ENCODE measurements at places on chromosomes 3 and 15. TPM values are rescaled to one million over a fixed set of nuclear protein-coding genes. Genes with fewer than 3 reads are reported as not detected.

DNA sequence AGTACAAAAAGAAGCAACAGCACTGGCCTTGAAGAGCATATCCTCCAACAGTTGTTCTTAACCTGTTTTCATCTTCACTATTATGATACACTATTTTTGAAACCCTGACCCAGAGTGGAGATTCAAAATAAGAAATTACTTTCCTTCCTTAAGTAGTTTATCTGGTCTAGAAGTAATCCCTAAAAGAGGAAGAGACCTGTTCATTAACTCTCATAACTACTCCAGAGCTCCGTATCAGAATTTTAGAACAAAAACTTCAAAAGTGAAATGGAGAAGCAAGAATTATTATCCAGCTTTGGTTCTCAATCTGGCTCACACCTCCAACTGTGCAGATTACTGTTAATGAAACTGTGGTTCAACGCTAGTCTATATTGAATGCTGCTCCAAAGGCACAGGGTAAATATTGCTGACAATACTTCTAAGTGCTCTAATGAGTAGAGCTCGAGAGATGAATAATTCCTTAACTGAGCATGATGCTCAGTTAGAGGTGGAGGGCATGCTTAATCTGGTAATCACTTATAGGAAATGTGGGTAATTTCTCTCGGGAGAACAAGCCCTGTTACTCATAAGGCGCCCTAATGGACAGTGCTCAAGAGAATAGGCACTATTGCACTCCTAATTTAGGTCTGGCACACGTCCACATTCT, 5.2 kb downstream of the LCMT2 start:
- H3K27ac ChIP-seq, result no peak overlapping the region
- DNase-seq, result no peak
- H3K27me3 ChIP-seq, result no peaks in the 10 kb centered on the region
- H3K4me3 ChIP-seq, result no peak overlapping the region
- no peaks in the 10 kb centered on the region for H3K36me3 ChIP-seq

GRCh38 chr15:95760508-95760907, 570.0 kb upstream of the NR2F2 start:
- peak overlapping the region; percentile 59 for H3K27ac ChIP-seq
- peaks cover 2% of the 10 kb centered on the region for H3K4me1 ChIP-seq
- no peak overlapping the region for H3K4me3 ChIP-seq
- no peaks in the 10 kb centered on the region for H3K27me3 ChIP-seq
- DNase-seq, result peak; percentile 72

Gene AP3B2
- total RNA-seq, result 3.3 TPM

Gene TEX9
- 11.3 TPM for total RNA-seq

GRCh38 chr3:134863915-134864314, 68.9 kb downstream of the EPHB1 start:
- no peaks in the 10 kb centered on the region for H3K36me3 ChIP-seq
- no peak for DNase-seq
- H3K27ac ChIP-seq, result no peak overlapping the region
- no peaks in the 10 kb centered on the region for H3K4me1 ChIP-seq
- no peak overlapping the region for H3K4me3 ChIP-seq

DNA sequence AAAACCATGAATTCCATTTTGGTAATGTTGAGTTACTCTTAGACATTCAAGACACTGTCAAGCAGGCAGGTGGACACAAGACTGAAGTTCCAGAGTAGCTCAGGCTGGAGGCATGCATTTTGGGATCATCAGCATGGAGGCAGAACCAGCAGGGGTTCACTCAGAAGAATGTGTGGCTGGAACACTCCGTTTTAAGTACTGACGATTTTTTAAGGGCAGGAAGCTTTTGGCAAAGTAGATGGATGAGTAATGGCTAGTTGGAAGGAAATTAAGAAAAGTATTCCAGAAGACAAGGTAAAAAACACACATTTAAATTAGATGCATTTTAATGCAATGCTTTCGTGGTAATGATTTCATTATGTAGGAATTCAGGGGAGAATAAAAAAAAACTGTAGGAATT, 420.4 kb downstream of the ROBO2 start:
- no peaks in the 10 kb centered on the region for H3K27me3 ChIP-seq
- no peak overlapping the region for H3K27ac ChIP-seq
- no peak for DNase-seq
- no peaks in the 10 kb centered on the region for H3K4me1 ChIP-seq

- no peaks in the 10 kb centered on the region for H3K36me3 ChIP-seq
- no peaks in the 10 kb centered on the region for H3K27me3 ChIP-seq
- no peak overlapping the region for H3K27ac ChIP-seq
- no peak overlapping the region for H3K4me3 ChIP-seq
Measured at GRCh38 chr15:66169625-66170024, 83.9 kb downstream of the MEGF11 start.

DNA sequence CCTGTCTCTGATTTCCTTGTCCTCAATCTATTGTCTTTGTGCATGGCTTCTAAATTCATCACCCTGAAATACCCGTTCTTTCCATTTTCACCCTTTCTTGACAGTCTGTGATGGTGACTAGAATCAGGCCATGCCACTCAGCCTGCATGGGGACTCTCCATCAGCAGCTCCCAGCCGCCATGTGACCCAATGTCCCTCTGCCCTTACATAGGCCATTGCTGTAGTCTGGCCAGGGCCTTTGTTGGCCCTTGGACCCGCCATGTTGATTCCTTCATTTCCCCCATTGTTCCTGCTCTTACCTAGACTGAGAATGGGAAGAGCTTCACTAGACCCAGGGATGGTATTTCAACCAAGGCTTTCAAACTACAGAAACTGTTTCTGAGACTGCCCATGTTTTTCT, 45.8 kb downstream of the SPSB4 start:
- peaks cover 2% of the 10 kb centered on the region for H3K4me1 ChIP-seq
- H3K27me3 ChIP-seq, result no peaks in the 10 kb centered on the region
- H3K36me3 ChIP-seq, result no peaks in the 10 kb centered on the region
- no peak overlapping the region for H3K27ac ChIP-seq
- DNase-seq, result no peak

Gene EXD1
- total RNA-seq, result not detected

Gene TIGIT
- total RNA-seq, result not detected

Gene UCN2
- total RNA-seq, result not detected

GRCh38 chr3:180072786-180073185, 36.0 kb upstream of the PEX5L start:
- DNase-seq, result no peak
- no peaks in the 10 kb centered on the region for H3K4me1 ChIP-seq
- H3K4me3 ChIP-seq, result no peak overlapping the region
- no peak overlapping the region for H3K27ac ChIP-seq

Gene SOX14
- total RNA-seq, result not detected

DNA sequence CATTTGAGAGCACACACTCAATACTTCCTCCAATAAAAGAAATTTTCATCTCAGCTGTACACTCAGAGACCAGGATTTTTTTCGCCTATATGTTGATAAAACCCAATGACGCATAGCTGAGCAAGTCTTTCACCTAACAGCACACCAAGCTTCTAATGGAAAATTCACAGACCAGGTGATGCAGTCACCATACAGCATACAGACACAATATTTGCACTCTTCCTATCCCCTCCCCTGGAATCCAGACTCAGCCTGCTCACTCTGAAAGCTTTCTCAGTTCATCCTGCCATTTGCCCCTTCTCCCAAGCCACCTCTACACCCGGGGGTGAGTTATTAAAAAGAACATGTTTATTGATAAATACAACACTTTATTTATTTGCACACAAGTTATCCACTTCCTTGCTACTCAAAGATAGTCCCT, 1.7 kb downstream of the TBC1D5 start:
- no peaks in the 10 kb centered on the region for H3K27me3 ChIP-seq
- H3K27ac ChIP-seq, result no peak overlapping the region
- no peak overlapping the region for H3K4me3 ChIP-seq

DNA sequence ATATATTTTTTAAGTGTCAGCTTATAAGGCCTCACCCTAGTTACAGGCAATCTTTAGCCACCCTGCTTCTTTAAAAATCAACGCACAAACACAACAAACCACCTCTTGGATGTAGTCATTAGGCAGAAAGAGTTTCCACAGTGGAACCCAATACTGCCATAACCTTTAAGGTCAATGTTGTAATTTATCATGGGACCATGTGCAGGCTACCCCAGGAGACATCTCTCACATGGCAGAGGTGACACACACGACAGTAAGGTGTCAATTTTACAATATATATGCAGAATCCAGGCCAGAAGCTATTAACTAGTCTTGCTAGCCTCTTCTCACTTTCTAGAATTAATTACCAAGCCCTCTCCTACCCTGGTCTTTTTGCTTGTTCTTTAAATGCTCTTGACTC, 336.5 kb downstream of the MAGI1 start:
- no peak overlapping the region for H3K27ac ChIP-seq
- no peaks in the 10 kb centered on the region for H3K36me3 ChIP-seq
- no peaks in the 10 kb centered on the region for H3K27me3 ChIP-seq
- H3K4me3 ChIP-seq, result no peak overlapping the region
- no peaks in the 10 kb centered on the region for H3K4me1 ChIP-seq

Gene OR5H15
- not detected for total RNA-seq

GRCh38 chr3:64190517-64191515, 34.5 kb downstream of the PRICKLE2 start:
- H3K27me3 ChIP-seq, result no peaks in the 10 kb centered on the region
- H3K36me3 ChIP-seq, result no peaks in the 10 kb centered on the region
- no peak overlapping the region for H3K27ac ChIP-seq
- no peak for DNase-seq

- H3K36me3 ChIP-seq, result no peaks in the 10 kb centered on the region
- no peaks in the 10 kb centered on the region for H3K4me1 ChIP-seq
- DNase-seq, result peak; percentile 55
- no peak overlapping the region for H3K4me3 ChIP-seq
Measured at GRCh38 chr15:70376929-70377691, 279.4 kb upstream of the TLE3 start.

Gene DVL3
- 39.9 TPM for total RNA-seq

Gene CPLX3
- total RNA-seq, result not detected

Gene TTLL3
- total RNA-seq, result 65.1 TPM

DNA sequence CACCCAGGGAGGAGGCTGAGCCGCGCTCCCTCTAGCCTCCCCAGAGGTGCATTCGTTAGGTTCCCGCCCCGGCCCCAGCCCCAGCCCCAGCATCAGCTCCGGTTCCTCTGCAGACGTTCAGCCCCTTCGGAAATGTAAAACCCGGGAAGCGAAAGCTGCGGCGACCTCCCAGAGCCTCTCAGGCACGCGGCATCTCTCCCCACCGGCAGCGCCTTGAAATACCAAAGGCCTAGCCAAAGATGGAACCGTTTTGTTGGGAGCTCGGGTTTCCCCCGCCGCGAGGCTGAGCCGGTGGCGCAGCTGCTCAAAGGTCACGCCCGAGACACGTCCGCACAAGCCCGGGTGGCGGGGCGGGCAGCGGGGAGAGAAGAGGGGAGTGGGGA, 77.8 kb upstream of the HES1 start:
- no peaks in the 10 kb centered on the region for H3K36me3 ChIP-seq
- peak; percentile 78 for DNase-seq
- peak overlapping the region; percentile 35 for H3K4me3 ChIP-seq
- no peaks in the 10 kb centered on the region for H3K27me3 ChIP-seq
- peak overlapping the region; percentile 48 for H3K27ac ChIP-seq

Gene PARP6
- 44.5 TPM for total RNA-seq

GRCh38 chr3:69791106-69791505, 51.8 kb downstream of the MITF start:
- H3K27me3 ChIP-seq, result no peaks in the 10 kb centered on the region
- peak; percentile 78 for DNase-seq
- no peaks in the 10 kb centered on the region for H3K36me3 ChIP-seq
- no peak overlapping the region for H3K4me3 ChIP-seq

- no peaks in the 10 kb centered on the region for H3K27me3 ChIP-seq
- no peak for DNase-seq
- H3K36me3 ChIP-seq, result no peaks in the 10 kb centered on the region
Measured at GRCh38 chr3:197227780-197228574, 70.4 kb downstream of the DLG1 start.

GRCh38 chr3:79517766-79518413, 249.9 kb downstream of the ROBO1 start:
- no peak for DNase-seq
- no peak overlapping the region for H3K27ac ChIP-seq
- H3K36me3 ChIP-seq, result no peaks in the 10 kb centered on the region
- no peak overlapping the region for H3K4me3 ChIP-seq
- H3K4me1 ChIP-seq, result peaks cover 2% of the 10 kb centered on the region

DNA sequence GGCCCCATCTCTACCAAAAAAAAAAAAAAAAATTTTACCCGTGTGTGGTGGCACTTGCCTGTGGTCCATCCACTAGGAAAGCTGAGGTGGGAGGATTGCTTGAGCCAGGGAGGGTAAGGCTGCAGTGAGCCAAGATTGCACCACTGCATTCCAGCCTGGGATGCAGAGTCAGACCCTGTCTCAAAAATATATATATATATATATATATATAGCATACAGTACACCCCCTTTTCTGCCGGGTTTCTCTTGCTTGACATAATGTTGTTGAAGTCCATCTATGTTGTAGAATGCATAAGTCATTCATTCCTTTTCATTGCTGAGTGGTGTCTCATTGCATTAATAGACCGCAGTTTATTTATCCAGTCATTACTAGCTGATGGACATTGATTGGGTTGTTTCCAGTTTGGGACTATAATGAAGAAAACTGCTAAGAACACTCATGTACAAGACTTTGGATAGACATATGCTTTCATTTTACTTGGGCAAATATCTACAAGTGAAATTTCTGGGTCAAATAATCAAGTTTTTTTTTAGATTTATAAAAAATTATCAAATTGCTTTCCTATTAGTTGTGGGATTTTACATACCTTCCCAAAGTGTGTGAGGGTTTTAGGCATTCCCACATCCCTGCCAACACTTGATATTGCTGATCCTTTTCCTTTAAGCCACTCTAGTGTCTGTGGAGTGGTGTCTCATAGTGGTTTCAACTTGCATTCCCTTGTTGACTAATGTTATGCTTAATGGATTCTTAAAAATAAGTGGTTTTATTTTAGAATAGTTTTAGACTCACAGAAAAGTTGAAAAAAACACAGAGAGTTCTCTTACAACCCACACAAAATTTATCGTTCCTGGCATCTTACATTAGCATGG, 2.1 kb upstream of the PRR20G start:
- DNase-seq, result no peak
- H3K4me3 ChIP-seq, result no peak overlapping the region
- H3K4me1 ChIP-seq, result no peaks in the 10 kb centered on the region
- H3K27ac ChIP-seq, result no peak overlapping the region

DNA sequence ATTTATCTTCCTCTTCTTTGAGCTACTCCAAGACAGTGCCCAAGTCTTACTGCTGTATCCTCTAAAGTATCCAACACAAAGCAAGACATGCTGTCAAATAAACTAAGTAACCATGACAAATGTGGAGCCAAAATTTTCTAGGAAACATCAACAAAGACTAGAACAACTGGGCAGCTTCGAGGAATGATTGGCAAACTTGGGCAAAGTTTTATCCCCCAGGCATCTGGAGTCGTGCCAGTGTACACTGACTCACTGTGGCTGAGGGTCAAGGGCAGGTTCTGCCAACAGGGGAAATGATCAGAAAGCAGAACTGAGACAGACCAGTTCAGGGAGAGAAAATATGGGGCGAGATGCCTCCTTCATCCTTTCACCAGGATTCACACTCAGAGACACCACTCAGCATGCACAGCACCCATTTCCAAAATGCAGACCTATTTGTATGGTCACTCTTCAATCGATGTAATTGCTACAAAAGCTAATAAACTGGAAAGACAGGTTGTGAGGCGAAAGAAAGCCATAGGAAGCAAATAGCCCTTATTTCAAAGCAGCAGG, 65.8 kb downstream of the MB21D2 start:
- H3K27ac ChIP-seq, result no peak overlapping the region
- H3K4me3 ChIP-seq, result no peak overlapping the region
- DNase-seq, result no peak
- H3K4me1 ChIP-seq, result peaks cover 5% of the 10 kb centered on the region
- H3K36me3 ChIP-seq, result no peaks in the 10 kb centered on the region
- H3K27me3 ChIP-seq, result no peaks in the 10 kb centered on the region

Gene GNL3
- 55.6 TPM for total RNA-seq

Data from ovary (tissue), 10 donors.